ENCODE measurements at places on chromosomes 7 and 10.
A peak's percentile ranks its signal among the peaks of the same experiment; 100 is the strongest.

DNA sequence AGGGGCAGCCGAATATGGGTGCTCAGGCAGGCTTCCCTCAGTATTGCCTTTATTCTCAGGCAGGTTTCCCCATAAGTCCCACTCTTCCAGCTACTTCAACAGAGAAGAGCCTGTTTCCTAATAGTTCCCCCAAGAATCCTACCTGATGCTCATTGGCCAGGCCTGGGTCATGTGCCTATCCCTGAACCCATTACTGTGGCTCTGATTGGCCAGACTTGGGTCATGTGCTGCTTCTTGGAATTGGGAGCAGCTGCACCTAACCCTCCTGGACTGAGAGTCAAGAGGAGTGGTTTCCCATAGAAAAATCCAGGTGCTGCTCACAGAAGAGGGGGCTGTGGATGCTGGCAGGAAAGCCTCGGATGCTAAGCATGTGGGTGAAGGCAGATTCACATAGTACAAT lies 21.7 kb downstream of the OPALIN start:
- DNase-seq = no peak

DNA sequence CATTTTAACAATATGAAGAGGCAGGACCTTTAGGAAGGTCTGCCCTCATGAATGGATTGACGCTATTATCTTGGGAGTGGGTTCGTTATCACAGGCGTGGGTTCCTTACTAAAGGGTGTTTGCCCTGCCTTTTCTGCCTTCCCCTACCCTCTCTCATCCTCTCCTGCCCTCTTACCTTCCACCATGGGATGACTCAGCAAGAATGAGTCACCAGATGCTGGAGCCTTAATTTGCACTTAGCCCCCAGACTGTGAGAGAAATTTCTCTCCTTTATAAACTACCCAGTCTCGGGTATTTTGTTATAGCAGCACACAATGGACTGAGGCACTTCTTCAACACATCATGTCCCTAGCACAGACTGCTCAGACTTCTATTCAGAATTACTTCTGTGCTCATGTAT lies 31.4 kb upstream of the ZNF32 start:
- peak; percentile 33 for DNase-seq

GRCh38 chr7:64878684-64879083 lies 24.4 kb upstream of the ZNF273 start:
- peak; percentile 16 for DNase-seq

- DNase-seq = no peak
Measured at GRCh38 chr10:124289851-124290795, 128.6 kb downstream of the OAT start.
